Naive thymus-derived CD4-positive, alpha-beta T cell (primary cell): ENCODE measurements at places on chromosomes 5 and 9. TPM values are rescaled to one million over a fixed set of nuclear protein-coding genes. Genes with fewer than 3 reads are reported as not detected.

The RALGDS gene
- total RNA-seq, result 73.9 TPM

The ADAMTS16 gene
- total RNA-seq, result not detected

The FAM221B gene
- total RNA-seq, result not detected

The PPP2R2B gene
- total RNA-seq, result 0.58 and 1.1 TPM in 2 replicates

DNA sequence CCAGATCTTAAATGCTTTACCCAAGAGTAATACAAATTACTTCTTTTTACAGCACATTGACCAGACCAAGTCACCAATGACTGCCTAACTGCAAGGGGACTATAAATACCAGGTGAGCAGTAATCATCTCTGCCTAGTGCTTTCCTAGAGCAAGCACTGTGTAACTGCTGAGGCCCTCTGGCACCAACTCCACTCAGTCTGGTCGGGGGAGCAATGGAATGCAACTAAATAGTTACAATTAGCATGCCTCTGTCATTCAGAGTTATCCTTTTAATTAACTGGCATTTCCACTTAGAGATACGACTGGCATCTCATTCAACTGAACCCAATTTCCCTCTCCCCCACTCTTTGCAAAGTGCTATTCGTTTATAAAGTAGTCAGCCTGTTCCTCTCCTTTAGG, 1309.1 kb upstream of the DMAC1 start:
- DNase-seq, result no peak

DNA sequence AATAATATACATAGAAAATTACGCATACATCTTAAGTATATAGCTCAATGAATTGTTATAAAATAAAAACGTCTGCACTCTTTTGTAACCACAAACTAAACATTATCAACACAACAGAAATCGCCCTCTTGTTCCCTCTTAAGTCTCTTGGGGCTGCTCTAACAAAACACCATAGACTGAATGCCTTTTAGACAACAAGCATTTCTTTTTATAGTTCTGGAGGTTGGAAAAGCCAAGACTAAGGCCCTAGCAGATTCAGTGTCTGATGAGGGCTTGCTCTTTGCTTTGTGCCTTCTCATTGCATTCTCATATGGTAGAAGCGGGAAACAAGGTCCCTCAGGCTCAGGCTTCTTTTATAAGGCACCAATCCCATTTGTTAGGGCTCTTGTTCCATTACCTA, 4.9 kb upstream of the IFNB1 start:
- DNase-seq, result no peak

DNA sequence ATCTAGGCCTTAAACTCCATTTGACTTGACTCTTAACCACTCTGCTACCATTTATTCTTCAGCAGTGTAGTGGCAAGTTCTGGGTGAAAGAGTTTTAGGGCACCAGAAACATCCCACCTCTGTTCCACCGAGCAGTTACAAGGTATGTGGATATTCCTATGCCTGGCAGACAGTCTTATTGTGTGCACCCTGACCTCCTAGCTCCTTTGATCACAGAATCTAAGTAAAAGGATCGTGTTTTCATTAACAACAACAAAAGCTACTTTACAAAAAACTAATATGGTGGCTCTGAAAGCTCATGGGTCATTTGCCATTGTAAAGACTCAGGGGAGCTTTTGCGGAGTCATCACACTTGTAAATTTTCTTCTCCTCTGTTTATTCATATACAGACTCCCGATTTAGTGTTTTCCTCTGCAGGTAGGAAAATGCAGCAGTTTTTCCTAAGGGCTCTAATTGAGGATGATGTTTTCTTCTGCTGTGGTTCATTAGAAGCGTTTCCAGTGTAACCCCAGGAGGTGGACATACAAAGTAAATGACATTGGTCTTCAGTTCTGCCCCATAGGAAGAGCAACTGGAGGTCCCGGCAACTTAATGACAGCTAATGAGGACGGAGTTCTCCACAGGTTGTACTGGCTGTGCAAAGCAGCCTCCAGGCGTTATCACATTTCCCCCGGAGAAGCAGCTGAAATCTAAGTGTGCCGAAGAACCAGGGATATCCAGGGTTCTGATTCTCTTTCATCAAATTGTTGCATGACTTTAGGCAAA, 78.2 kb downstream of the ATP10B start:
- DNase-seq, result no peak

DNA sequence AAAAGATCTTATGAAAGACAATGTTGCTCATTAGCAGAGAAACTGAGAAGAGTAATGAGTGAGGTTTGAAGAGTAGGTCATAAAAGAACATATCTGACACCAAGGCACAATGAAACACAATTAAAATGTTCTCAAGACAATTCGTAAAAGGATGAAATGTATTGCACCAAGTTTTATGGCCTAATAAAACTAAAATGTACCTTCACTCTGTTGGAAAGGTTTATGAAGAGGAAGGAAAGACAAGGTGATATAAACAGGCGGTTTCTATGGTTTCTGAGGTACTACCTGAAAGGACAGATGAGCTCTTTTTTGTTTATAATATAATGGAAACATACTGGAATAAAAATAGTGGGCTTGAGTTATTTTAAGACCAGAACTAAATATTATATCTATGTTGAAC, 821.3 kb downstream of the TAF11L14 start:
- DNase-seq, result no peak

GRCh38 chr5:7412409-7412808, 16.5 kb downstream of the ADCY2 start:
- no peak for DNase-seq

DNA sequence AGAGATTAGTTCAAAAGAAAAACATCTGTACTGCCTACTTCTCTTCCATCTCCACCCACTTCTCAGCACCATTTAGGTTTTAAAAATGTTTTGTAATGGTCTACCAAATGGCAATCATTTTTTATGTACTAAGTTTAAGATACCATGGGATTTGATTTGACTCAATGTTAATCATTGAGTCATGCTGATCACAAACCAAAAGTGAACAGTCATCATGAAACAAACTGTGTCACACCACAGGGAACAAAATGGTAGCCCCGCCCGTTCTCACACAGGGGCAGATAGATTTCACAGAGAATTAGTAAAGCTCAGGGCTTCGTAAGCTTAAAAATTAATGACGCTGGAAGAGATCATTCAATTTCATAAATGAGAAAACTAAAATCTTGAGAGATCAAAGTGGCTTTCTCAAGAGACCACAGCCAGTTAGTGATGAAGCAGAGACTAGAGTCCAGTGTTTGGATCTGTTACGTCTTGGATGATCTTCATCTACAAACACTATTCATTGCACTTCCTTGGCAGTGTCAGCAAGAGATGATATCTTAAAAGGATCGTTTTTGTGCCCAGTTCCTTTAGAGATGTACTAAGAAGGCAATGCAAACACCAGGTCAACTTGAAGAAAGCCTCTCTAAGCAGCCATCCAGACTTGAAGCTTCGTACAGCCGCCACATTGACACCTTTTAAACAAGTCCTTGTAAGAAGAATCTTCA, 33.9 kb upstream of the TRIO start:
- DNase-seq, result no peak

GRCh38 chr9:134971696-134972095, 54.0 kb upstream of the FCN1 start:
- no peak for DNase-seq

The SPINK5 gene
- total RNA-seq, result not detected

The ECM2 gene
- total RNA-seq, result not detected

The SLC4A9 gene
- total RNA-seq, result 0.13 TPM

The GFI1B gene
- total RNA-seq, result not detected in 2 replicates

GRCh38 chr9:91946653-91947488, 3.2 kb downstream of the ROR2 start:
- no peak for DNase-seq

DNA sequence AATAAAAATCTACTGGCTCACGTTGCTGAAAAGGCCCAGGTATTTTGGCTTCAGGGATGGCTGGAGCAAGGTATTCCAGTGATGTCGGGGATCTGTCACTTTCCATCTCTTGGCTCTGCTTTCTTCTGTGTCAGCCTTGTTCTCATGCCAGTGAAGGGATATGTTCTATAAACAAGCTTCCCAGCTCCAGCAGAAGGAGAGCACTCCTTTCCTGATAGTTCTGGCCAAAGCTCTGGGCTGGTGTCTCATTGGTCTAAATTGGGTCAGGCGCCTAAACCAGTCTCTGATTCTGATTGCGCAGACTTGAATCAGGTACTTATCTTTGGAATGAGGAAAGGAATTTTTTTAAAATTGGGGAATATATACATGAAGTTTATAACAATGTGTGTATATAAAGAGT, 5.1 kb downstream of the SNX30 start:
- DNase-seq, result no peak

GRCh38 chr9:13270734-13271133, 8.8 kb downstream of the MPDZ start:
- DNase-seq, result no peak

GRCh38 chr5:132466433-132467286, 23.9 kb downstream of the IRF1 start:
- DNase-seq, result peak; percentile 58

DNA sequence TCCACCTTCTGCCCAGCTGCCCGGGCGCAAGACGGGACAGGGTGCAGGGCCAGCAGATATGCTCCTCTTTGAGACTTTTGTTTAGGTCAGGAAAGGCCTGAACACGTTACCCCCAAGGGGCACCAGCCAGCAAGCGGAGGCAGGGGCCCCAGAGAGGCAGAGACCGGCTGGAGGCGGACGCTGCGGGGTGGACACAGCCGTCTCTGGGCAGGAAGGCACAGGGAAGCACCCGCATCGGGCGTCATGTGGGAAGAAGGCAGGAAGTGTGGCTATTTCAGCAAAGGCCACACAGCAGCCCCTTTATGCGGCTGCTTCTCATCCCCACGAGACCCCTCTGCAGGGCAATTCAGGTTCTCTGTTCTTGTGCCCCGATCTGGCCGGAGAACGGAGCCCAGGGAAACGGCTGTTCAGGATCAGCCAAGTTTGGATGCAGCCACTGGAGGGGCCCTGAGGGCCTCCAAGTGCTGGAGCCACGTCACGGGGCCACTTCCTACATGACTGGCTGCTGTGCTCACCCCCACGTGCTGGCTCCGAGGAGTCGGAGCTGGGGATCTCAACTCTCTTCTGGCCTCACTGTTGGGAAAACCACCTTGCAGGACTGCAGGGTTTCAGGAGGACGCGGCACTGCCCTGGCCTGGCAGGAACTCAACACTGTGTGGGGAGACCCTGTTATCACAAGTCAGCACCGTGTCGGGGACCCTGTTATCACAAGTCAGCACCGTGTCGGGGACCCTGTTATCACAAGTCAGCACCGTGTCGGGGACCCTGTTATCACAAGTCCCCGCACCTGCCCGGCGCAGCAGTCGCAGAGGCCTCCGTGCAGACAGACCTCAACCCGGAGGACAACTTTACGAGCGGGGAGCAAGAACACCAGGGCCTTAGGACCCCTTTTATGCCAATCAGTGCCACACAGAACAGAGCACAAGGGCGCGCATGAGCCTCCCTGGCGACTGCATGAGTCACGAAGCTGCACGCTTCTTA, 44.4 kb downstream of the SLC12A7 start:
- DNase-seq, result no peak

DNA sequence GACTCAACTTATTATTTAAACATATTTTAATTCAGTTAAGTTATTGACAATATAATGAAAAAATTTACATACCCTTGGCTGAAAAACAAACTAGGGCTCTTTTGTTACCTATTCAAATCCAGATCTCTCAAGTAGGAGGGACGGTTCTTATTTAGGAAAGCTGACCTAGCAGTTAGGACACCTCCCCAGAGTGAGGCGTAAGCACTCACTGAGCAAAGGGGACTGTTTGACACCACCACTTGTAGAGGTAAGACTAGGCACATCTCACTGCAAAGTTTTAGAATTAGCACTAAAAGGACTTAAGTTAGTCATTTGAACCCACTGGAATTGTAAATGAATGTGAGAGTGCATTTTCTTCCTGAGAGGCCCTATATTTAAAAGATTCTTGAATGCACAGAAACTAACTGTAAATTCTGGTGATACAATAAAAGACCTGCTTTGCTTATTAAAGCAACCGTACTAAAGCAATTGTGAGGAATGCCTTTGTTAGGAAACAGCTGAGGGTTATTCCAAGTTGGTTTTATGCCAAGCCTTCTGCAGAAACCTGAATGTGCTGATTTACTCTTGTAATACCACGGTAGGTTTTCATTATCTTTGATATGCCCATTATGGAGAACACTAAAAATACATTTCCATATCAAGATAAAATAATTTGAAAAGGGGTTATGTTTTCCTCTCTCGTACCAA, 16.2 kb downstream of the HACD4 start:
- DNase-seq, result no peak

- no peak for DNase-seq
Measured at GRCh38 chr5:141947316-141947715, 10.7 kb downstream of the PCDH12 start.

GRCh38 chr9:120436983-120437475, 142.9 kb downstream of the CDK5RAP2 start:
- no peak for DNase-seq

DNA sequence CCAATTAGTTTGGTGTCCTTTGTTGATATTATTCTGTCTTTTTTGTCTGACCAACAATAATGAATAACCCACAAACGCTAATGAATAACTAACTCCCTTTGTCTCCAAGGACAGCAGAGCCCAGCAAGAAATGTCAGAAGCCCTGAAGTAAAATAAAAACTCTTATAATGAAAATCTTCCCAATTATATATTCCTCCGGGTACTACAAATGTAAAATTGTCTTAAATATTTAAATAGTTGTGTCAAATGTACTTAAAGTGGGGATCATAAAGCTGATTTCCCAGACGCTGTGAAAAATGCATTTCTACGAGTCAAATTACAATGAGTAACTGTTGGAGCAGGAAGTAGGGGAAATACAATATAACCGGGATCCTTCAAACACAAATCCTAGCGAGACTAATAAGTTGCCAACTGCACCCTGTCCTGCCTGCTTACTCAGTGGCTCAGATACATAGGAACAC, 22.3 kb downstream of the GLIS3 start:
- no peak for DNase-seq

The TAS2R1 gene
- not detected for total RNA-seq

DNA sequence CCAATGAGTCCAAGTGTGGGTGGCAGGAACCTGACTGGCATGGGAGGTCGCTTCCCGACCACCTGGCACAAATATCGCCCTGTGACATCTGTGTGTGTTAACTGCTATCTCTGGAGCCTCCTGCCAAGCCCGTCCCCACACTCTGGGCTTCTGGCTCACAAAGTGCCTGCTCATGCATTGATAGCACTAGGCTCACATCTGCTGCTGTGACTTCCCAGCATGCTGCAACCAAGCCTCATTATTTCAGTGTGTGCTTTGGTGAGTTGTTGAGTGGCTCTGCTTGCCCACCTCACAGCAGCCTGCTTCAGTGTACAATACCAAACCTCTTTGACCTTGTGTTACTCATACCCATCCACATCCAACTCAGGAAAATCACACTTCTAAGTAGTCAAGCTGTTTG, 139.8 kb downstream of the APBA1 start:
- DNase-seq, result no peak
